ENCODE measurements at places on chromosomes 1 and 21.

DNA sequence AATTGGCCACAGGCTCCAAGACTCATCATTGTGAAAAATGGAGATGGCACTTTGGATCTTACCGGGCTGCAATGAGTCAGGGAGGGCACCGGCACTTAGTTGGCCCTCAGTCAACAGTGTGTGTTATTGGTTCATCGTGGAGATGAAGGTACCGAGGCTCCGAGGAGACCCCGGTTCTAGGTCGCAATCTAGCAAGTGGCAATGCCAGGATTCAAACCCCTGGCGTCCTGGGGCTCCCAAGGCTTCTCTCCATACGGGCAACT, 49.0 kb upstream of the ACOT11 start:
- no peak for DNase-seq

- DNase-seq = no peak
These were observed 4.1 kb upstream of the KRTAP12-2 start for GRCh38 chr21:44670642-44671432.

DNA sequence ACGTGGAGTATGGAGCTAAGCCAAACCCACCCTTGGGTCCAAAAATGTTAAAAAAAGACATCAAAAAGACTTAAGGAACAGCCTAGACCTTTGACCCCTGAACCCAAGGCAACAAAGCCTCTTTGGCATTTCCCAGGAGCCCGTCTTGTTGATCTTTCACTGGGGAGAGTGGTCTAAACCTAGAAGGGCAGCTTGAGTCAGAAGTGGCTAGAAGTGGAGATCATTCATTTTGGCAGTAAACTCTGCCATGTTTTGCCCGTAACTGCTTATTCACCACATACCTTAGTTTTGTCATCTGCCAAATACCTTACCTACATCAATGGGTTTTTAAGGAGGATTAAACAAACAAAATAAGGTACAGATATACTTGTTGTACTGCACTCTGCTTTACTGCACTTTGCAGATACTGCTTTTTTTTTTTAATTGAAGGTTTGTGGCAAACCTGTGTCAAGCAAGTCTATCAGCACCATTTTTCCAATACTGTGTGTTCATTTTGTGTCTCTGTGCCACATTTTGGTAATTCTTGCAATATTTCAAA, 1.7 kb upstream of the CTSE start:
- DNase-seq = no peak

DNA sequence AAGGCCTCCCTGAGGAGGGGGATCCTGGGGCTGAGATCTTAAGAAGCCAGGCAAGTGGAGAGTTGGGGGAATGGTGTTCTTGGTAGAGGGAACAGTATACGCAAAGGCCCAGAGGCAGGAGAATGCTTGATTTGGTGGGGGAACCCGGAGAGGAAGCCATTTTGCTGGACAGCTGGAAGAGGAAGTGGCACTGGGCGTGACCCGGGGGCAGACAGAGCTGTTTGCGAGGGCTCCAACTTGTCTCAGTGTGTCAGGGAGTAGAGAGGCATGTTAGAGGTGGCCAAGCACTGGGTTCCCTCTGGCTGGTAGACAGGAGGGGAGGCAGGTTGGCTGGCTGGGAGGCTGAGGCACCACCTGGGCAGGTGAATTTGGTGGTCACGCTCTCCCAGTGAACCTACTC, 96.3 kb upstream of the ACTL8 start:
- DNase-seq = no peak

- DNase-seq = no peak
These were observed 127.2 kb downstream of the IGSF21 start for GRCh38 chr1:18234790-18235242.

DNA sequence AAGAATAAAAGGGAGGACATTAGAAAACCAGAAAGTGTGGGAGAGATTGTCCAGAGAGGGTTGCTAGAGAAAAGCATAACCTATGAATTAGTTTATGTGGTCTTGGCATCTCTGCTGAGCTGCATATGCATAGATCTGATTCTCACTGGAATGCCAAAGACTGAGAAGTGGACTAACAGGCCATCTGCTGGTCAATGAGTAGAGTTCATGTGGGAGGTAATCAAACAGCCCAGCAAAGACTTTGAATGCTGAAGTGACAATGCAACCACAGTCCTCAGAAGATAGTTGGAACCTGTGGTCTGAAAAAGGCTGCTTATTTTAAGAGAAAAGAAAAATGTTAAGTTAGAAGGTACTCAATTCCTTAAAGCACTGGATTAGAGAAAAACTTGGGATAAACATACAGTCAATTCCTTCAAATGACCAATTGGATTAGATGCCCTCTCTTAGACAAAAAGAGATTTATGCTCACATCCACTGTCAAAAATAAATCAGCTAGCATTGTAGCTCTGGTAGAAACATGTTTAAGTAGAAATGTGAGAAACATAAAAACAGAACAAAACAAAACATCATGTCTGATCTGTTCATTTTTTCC, 382.8 kb downstream of the AMY1C start:
- peak; percentile 53 for DNase-seq

DNA sequence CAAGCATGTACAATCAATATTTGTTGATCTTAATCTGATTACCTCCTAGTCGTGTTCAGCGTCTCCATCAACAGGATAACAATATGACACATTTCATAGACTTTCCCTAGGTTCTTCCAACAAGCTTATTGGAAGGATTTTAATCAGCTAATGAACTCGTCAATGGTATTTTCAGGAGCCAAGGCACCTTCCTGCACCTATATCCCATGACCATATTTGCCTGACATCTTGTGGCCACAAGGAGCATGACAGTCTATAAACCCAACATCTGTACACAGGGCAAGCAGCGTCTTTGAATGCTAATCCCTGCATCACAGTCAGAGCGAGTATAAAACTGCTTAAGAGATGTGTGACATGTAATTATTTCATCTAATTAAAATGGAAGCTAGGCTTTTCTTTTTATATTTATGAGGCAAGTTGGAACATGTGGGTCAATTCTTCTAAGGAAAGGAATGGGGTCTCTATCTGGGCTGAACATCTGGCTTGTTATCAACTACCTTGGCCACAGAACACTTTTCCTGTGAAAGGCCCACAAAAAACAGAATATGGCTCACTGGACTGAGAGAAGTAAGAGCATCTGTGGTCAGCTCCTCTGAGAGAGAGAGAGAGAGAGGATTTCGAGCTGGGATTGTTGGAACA, 388.8 kb downstream of the NTNG1 start:
- peak; percentile 46 for DNase-seq

DNA sequence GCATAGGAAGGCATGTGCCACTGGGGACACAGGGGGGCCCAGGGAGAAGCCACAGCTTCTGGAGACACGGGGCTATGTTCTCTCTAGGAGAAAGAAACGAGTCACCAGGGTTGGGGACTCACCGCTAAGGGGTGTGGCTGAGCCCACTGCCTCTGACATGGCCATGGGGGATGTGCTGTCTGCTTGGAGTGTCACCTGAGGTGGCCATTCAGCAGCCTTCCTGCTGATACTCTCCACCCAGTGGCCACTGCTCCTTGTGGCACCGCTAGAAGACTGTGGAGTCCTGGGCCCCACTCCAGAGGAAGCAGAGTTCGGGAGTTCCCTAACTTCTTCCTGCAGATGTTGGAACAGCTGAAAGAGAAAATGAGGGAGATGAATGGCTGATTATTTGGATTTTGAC, 91.2 kb upstream of the SLC45A1 start:
- no peak for DNase-seq

DNA sequence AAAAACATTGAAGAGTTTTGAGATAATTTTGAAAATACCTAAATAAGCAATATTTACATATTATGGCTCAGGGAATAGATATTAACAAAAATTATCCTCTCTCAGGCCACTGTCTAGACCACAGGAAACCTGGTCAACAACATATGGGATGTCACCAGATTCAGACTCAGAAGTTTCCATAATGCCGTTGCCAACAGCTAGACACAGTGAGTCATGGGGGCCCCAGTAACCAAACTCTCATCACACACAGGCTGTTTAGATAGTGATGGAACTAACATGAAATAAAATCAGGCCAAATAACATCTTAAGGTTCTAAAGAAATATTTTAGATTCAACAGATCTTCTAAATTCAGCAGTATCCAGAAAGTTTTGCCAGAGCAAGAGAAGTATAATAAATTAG, 681.7 kb upstream of the ADAMTS5 start:
- no peak for DNase-seq

DNA sequence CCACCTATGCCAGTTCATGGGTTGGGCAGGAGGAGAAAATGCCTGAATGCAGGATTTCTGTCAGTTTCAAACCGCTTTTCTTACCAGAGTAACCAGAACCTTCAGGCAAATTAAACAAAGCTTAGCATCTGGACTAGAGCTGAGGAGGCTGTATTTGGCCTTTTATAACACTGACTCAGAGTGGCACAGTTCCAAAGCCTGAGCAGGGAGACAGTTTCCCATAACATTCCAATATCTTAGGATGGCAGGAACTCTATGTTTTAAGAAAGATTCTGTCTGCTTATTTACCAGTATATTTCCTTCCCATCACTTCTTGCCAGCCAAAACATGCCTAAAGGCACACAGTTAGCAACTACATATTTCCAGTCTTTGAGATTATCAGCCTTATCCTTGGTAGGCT, 46.8 kb downstream of the UBR4 start:
- DNase-seq = no peak

- no peak for DNase-seq
These were observed 28.3 kb upstream of the NEK7 start for GRCh38 chr1:198128533-198128932.

GRCh38 chr21:34302521-34302920, 61.3 kb upstream of the KCNE2 start:
- DNase-seq = no peak

DNA sequence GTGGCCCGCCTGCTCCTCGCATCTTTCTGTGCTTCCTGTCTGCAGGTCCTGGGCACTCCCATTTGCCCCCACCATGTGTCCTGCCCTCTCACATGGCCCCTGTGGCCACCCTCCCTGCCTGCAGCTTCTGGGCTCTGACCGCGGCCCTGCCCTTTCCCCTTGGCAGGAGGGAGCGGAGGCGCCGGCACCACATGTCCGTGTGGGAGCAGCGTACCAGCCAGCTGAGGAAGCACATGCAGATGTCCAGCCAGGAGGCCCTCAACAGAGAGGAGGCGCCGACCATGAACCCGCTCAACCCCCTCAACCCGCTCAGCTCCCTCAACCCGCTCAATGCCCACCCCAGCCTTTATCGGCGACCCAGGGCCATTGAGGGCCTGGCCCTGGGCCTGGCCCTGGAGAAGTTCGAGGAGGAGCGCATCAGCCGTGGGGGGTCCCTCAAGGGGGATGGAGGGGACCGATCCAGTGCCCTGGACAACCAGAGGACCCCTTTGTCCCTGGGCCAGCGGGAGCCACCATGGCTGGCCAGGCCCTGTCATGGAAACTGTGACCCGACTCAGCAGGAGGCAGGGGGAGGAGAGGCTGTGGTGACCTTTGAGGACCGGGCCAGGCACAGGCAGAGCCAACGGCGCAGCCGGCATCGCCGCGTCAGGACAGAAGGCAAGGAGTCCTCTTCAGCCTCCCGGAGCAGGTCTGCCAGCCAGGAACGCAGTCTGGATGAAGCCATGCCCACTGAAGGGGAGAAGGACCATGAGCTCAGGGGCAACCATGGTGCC, 249.1 kb downstream of the CACNA1E start:
- no peak for DNase-seq

DNA sequence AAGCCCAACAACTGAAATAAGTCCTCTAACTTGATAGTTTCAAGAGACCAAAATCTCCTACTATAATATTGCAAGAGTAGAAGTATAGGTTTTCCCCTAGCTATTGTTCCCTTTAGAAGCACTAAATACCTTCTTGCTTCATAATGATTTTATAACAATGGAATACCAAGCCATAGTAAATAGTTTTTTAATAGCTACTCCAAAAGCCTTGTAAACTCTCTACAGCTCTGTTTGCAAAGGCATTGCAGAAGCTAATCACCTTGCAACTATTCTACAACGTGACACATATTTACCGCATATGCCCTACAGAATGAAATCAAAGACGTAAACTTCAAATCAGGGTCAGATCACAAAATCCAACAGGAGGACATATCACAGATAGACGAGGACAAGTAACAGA, 451.5 kb upstream of the ZRANB2 start:
- no peak for DNase-seq

DNA sequence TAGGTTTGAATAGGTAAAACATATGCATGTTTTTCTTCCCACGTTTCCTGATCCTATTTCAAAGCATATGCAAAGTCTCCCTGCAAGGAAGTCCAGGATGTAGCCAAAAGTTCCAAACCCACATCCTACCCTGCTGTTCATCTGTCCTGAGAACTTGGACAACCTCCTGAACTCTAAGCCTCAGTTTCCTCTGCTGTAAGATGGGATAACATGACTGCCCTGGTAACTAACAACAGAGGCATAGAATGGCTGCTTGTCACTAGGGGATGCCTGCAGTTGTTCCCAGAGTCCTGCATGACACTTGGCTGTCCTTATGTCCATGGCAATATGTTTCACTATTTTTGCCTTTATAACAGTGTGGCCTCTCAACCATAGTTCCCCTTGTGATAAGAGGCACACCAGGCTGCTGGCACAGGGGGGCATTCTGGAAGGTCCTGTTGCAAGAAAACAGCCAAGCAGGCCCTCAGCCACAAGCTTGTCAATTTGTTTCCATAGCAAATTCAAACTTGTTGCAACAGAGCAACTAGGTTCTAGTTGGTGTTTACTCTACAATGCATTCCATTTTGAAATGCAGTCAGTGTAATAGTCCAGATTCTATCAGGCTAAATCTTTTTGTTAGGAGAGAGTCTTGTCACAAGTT, 1.5 kb upstream of the HDGF start:
- no peak for DNase-seq

DNA sequence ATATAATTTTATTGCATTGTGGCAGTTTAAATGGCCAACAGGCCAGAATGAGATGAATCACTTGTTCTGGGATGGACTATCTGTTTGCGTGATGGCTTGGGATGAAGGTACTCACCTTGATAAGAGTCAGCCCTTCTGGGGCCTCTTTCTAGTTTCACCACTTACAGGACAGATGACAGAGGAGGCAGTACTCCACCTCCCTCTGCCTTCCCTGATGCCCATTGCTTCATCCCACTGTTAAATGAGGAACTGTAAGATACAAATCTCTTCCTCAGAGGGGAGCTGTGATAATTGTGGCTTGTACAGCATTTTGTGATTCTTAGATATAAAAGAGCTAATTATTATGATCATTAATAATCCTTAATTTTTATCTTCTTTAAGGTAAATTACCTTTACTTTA, 3.7 kb upstream of the TCHH start:
- DNase-seq = no peak

DNA sequence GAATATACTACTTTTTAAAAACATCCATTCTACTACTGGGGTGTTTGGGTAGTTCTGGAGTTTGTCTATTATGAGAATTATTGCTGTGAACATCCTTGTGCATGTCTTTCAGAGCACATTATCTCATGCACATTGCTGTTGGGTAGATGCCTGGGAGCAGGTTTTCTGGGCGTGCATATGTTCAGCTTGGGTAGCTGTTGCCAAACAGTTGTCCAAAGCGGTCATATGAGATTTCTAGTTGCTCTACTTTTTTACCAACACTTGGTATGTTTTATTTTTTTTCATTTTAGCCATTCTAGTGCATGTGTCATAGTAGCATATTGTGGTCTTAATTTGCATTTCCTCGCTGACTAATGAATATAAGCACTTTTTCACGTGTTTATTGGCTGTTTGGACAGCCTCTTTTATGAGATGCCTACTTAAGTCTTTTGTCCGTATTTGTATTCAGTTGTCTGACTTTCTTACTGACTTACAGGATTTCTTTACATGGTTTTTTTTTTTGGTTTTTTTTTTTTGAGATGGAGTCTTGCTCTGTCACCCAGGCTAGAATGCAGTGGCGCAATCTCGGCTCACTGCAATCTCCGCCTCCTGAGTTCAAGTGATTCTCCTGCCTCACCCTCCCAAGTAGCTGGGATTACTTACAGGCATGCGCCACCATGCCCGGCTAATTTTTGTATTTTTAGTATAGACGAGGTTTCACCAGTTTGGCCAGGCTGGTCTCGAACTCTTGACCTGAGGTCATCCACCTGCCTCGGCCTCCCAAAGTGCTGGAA, 18.1 kb downstream of the ZDHHC18 start:
- DNase-seq = no peak

All from NCI-H774 (cell line).